ENCODE measurements at places on chromosomes 6 and 20.

DNA sequence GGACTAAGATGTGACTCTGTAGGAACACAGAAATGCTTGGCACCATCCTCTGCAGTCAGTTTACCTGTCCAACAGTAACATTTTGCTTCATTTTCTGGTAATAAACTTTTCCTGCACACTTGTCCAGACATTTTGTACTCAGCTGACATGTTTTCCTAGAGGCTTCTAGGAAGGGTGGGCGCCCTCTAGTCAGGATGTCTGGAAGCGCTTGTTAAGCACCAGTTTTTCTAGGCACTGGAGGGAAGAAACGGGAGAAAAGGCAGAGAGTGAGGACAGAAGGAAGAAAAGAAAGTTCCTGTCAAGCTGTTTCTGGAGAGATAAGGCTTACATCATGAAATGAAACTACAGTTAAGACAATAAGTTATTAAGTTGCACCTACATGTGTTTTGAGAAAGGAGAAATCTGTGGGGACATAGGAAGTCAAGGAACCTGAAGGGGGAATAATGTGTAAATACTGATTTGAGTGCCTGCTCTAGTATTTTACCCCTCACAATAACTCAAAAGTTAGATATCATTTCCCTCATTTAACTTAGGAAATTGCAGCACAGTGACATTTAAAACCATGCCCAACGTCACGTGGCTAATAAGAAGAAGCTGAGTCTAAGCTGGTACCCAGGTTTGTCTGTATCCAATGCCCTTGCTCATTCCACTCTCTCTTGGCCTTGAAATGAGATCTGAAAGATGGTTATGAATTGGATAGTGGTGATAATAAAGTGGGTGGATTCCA lies 42.7 kb upstream of the TNFRSF21 start:
- DNase-seq: no peak

- DNase-seq: no peak
These were observed 23.9 kb downstream of the ULBP1 start for GRCh38 chr6:149987602-149988107.

GRCh38 chr20:24773751-24774201 lies 175.3 kb upstream of the CST7 start:
- DNase-seq: no peak

DNA sequence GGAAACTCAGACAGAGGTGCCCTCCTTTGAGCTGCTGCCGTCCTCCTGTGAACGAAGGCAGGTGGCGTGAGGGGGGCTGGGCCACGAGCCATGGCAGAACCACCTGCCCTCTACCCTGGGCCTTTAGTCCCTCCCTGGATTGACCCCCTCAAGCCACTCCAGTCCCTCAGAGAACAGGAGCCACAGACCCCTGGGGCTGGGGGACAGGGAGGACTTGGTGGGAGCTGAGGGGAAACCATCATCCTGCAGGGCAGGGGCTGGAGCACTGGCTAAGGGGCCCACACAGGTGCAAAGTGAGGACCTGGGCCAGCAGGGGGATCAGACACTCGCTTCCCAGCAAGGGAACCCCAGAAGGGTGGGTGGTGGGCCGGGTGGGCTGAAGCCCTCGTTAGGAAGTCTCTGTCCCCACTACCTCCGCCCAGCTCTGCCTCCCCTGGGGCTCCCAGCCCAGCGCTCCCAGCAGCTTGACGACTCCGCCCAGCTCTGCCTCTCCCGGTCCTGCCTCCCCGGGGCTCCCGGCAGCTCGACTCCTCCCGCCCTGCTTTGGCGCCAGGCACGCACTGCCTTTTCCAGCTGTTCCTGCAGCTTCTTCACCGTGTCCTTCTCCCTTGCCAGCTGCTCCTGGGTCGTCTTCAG lies 44.4 kb downstream of the DSTN start:
- DNase-seq: peak; percentile 76

- DNase-seq: peak; percentile 92
These were observed 516 bp downstream of the GTPBP2 start for GRCh38 chr6:43628393-43629103.

Measured in lower leg skin (tissue), 4 donors.